ENCODE measurements at places on chromosomes 5 and 9.

- no peak for DNase-seq
Observed at GRCh38 chr5:72474046-72474500, 33.1 kb downstream of the ZNF366 start.

DNA sequence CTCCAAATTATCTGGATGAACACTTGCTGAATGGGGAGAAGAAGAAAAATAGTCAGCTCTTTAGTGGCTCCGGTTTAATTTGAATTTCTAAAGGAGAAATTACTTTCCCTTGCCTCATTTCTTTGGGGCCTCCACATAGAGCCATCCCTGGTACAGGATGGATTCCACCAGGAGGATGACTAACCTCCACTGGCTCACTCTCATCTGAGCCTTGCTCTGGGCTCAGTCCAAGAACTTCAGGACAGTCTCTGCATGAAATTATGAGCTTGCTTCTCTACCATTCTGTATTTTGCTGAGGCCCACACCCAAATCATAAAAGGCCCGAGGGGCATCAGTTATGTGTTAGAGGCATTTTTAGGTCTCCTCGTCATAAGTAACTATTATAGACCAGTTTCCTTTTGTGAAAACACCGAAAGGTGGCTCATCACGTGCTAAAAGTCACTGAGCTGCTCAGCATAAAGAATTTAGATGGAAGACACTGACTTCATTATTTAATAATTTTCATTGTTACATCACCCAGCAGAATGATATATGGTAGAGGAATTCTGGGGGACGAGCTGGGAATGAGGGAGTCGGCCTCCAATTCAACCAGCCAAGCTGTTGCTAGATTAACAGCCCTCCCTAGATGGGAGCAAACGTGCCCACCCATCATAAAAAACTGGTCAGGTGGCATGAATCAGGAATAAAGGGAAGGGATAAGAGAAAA, 222.1 kb downstream of the TARS1 start:
- DNase-seq = no peak

GRCh38 chr5:13957032-13957645, 12.7 kb upstream of the DNAH5 start:
- DNase-seq = no peak

- no peak for DNase-seq
Observed at GRCh38 chr5:132498152-132498551, 7.6 kb upstream of the IRF1 start.

DNA sequence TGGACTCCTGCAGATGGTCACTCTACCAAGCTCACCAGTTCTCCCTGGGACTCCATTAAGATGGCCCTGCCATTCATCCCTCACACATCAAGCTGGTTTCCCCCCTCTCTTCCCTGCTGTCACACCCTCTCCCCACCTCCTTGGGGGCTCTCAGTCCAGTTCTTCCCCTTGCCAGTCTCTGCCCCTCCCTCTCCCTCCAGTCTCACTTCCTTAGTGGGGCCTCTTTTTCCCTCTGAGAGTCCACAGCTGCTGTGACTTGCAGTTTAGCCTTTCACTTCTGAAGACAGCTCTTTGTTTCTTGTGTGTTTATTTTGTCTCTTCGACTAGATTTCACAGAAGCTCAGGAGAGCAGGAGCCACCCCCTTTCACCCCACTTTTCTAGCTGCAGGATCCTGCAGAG, 10.5 kb downstream of the DOCK2 start:
- DNase-seq = no peak

- no peak for DNase-seq
Observed at GRCh38 chr9:79242489-79242888, 329.3 kb upstream of the TLE4 start.

GRCh38 chr9:5608298-5609225, 20.3 kb upstream of the RIC1 start:
- no peak for DNase-seq

- no peak for DNase-seq
Observed at GRCh38 chr9:32339424-32339823, 45.0 kb upstream of the ACO1 start.

DNA sequence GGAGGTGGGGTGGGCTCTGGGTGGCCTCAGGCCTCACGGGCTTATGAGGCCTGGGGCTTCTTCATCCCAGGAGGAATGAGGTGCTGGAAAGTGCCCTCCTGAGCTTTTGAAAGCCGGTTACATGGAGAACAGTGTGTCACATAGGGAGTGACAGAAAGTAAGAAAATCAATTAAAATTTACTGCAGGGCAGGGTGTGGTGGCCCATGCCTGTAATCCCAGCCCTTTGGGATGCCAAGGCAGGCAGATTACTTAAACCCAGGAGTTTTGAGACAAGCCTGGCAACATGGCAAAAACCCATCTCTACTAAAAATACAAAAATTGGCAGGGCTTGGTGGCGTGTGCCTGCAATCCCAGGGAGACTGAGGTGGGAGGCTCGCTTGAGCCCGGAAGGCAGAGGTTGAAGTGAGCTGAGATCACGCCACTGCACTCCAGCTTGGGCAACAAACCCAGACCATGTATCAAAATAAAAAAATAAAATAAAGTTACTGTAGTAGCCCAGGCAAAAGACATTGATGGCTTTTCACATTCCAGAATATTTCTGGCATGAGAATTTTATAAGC, 125.8 kb upstream of the DAPK1 start:
- no peak for DNase-seq

- DNase-seq = no peak
Observed at GRCh38 chr5:150092159-150092787, 5.9 kb upstream of the CSF1R start.

- DNase-seq = no peak
Observed at GRCh38 chr5:143644727-143645126, 167.2 kb upstream of the HMHB1 start.

GRCh38 chr5:1958211-1959010, 75.7 kb upstream of the IRX4 start:
- DNase-seq = no peak

DNA sequence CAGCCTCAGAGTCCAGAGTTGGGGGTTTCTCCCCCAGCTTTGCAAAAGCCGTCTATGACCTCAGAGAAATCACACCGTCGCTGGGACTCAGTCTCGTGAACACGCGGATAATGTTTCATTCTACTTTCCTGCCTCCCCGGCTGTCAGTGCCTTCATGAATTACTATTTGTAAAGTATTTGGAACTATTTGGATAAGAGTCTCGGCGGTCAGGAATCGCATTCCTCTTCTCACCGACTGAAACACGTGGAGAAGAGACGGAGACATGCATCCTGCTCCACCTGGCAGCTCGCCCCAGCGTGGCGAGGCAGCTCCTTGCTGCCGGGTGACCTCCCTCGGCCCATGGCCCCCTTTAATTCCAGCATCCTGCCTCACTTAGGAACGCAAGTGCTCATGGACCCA, 23.9 kb downstream of the IRX2 start:
- DNase-seq = no peak

DNA sequence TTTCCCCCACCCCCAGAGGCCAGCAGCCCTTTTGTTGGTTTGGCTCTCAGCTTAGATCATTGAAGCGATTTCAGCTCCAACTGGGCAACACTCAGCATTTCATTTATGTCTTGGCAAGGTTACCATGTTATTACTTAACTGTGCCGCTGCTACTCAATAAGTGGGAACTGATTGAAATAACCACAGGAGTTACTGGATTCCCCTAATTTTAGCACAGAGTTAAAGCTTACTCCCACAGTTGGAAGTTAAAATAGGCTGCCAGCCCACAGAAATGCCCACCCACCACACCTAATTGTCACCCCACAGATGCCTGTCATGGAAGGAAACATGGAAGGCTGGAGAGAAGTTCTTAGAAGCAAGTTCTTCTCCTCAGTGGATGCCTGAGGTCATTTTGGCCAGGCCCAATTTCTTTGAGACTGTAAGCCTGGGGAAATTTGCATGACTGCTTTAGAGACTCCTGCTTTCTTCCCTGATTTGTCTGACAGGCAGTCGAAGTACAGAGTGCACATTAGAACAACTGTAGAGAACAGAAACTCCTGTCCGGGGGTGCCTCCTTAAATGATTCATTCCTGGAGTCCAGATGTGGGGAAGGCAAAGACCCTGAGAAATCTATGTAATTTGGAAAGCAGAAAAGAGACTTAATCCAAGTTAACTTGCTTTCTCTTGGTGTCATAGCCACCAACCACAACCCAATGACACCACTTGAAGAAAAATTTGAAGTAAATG, 370.0 kb downstream of the ZSWIM6 start:
- DNase-seq = peak; percentile 16

GRCh38 chr9:13674926-13675637, 395.6 kb upstream of the MPDZ start:
- no peak for DNase-seq

GRCh38 chr5:6713274-6714225, at the start of gene TENT4A:
TSS of gene TENT4A (plus strand) at chr5:6713432. CDS start at chr5:6713984, 552 bp downstream.
- no peak for DNase-seq

DNA sequence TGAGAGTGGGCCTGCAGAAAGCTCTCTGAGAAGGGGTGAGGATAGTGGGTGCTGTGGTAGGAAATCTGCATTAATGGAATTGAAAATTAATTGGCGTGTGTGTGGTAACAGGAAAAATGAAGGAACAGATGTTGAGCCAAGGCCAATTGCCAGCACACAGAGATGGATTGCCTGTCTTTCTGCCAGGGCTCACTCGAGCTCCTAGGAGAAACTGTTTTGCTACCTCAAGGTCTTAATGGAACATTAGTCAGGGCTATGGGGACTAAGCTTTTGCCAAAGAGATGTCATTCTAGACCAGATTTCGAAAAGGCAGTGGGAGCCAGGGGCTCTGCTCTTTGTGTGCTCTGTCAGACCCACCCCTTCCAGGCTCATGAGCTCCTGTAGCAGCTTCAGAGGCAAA, 124.0 kb upstream of the EFNA5 start:
- DNase-seq = no peak

DNA sequence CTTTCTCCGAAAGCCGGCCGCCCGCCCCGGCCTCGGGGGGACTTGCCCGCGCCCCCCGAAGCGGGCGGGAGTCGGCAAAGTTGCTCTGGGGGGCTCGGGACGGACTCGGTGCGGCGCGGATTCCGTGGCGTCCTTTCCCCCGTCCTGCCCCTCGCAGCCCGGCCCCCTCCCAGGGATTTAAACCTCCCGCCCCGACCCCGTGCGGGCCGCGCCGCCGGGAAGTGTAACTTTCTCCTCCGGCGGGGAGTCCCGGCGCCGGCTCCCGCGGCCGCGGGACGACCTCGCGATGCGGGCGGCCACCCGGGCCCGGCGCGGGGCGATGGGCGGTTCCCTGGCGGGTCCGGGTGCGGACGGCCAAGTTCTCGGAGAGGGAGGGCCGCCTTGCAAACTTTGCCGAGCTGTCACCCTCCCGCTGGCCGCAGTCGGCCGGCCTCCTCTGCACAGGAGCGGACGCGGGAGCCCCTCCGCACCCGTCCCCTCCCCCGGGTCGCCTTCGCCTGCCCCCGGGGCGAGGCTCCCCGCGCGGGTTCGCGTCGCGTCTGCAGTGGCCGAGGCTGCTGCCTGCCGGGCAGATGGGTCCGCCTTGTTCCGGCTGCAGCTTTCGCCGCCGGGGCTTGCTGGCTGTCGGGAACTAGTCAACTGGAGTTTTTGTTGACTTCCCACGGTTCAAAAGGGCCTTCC, 732 bp downstream of the PBX3 start:
- peak; percentile 26 for DNase-seq

GRCh38 chr5:138386290-138386689, 33.8 kb downstream of the KDM3B start:
- DNase-seq = no peak
